Vagina (tissue), 2 donors: ENCODE measurements at places on chromosomes 5 and 9.

DNA sequence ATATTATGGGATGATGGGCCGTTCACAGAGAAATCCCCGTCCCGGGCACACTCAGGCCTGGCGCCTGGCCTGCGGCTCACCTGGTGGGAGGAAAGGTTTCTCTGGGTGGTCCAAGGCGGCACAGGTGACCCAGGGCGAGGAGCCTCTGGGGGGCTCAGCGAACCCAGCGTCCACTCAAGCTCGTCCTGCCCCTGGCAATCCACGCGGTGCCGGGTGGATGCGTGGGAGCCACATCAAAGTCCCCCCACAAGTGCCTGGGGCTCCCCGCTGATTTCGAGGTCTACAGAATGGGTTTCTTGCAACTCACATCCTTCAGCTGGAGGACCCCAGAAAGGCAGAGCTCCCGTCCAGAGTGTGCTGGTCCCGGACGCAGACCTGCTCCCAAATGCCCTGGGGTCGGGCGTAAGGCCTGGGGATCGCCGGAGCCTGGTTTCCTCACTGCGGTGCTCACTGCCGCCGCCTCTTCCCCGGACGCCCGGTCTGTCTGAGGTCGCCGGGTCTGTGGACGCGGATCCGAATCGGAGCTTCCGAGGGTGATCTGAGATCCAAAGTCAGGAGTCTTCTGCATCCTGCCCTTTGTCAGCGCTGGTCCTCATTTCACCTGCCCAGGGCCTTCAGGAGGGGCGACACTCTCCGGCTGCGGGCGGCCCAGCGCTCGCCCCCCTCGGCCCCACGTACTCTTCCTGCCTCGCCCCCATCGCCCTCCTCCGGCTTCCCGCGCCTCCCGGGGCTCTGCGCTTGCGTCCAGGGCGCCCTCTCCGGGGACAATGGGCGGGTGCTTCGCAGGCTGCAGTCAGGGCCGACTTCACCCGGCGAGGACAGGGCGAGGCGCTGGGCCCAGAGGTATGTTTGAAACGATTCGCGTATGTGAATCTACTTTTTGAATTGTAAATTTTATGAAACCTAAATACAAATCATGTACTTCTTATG lies 20.0 kb upstream of the RUFY1 start:
- DNase-seq = no peak

GRCh38 chr5:61280761-61281427 lies 51.2 kb upstream of the ZSWIM6 start:
- DNase-seq = no peak

GRCh38 chr5:175591293-175591692 lies 66.6 kb upstream of the HRH2 start:
- no peak for DNase-seq

DNA sequence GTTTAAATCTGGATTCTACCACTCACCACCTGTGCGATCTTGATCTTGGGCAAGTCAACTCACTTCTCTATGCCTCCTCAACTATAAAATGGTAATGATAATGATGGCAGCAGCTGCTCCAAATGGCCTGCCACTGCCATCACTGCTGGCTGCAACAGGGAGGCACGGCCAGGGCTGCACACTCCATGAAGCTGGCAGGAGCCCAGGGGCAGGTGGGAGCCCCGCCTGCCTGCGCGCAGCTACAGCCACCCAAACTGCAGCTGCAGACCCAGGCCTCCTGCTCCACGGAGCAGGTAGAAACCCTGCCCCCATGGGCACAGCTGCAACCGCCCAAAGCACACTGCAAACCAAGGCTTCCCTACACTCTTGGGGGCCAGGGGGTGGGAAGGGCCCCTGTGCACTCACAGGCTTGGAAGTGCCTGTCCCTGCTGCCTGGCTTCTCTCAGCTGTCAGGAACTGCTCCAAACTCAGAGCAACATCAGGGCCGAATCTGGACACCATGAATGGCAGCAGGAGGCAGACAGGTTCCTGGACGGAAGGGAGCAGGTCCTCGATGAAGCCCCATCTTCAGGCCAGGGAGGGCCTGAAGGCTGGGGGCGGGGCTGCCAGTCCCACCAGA lies 57.6 kb downstream of the PRELID2 start:
- DNase-seq = no peak

GRCh38 chr9:127566351-127567001 lies 45.6 kb upstream of the STXBP1 start:
- no peak for DNase-seq

- DNase-seq = no peak
Observed at GRCh38 chr5:142323480-142324135, 1.2 kb downstream of the SPRY4 start.

DNA sequence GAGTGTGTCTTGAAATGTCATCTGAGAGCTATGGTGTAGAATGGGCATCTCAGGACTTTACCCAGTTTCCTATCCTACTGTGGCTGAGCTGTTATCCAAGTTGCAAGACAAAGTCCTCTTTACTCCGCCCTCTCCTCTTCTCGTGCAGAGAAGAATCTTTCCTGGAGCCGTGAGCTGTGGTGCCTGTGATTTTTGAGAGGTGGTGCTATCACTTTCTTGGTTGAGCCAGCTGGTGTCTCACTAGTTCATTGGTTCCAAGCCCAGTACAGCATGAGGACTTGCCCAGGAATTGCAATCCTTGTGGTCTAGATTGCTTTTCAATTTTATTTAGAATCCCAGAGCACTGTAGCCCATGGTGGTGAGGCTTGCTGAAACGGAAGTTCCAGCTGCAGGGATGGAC lies 2300.3 kb downstream of the MAT2B start:
- no peak for DNase-seq
